ENCODE measurements at places on chromosomes 6 and 20. TPM values are rescaled to one million over a fixed set of nuclear protein-coding genes. Genes with fewer than 3 reads are reported as not detected.

Gene SLC22A1
- total RNA-seq, result 0.21 TPM

Gene SRMS
- total RNA-seq, result not detected

Gene TREM1
- total RNA-seq, result 103 TPM

Gene C6orf15
- total RNA-seq, result not detected

Gene ELOVL2
- not detected for total RNA-seq

Gene KCNK16
- not detected for total RNA-seq

Gene MTFR2
- 3.9 TPM for total RNA-seq

Gene FAM83C
- total RNA-seq, result not detected

Gene TFAP2D
- not detected for total RNA-seq

Gene NINL
- total RNA-seq, result 0.73 TPM

Gene IL17F
- not detected for total RNA-seq

Gene ARHGAP40
- not detected for total RNA-seq

Gene ZHX3
- 4.3 TPM for total RNA-seq

Gene PDYN
- total RNA-seq, result 0.10 TPM

Gene CST3
- 486 TPM for total RNA-seq

Gene TMC2
- total RNA-seq, result not detected

Gene EYS
- under 0.01 TPM for total RNA-seq

Gene SF3B5
- total RNA-seq, result 86.1 TPM

Gene COL10A1
- total RNA-seq, result 0.31 TPM

Gene CUL7
- 2.7 TPM for total RNA-seq

Gene C20orf144
- total RNA-seq, result 0.21 TPM

Gene PROKR2
- total RNA-seq, result not detected

Gene LAMA2
- total RNA-seq, result 0.63 TPM

Gene C20orf204
- 2.9 TPM for total RNA-seq

Gene PAX1
- total RNA-seq, result not detected

Gene OR12D3
- not detected for total RNA-seq

Gene CLVS2
- under 0.01 TPM for total RNA-seq

Gene WFDC5
- total RNA-seq, result not detected

Gene PACRG
- total RNA-seq, result 0.73 TPM

Gene OLIG3
- not detected for total RNA-seq

Gene GJA10
- not detected for total RNA-seq

Gene GSTA3
- total RNA-seq, result not detected

Gene CLIC5
- 0.52 TPM for total RNA-seq

Measured in mononuclear cell (primary cell).